ENCODE measurements at places on chromosomes 1 and 21.

GRCh38 chr1:20207546-20207945, 21.2 kb upstream of the PLA2G2C start:
- no peak for DNase-seq

- DNase-seq = peak; percentile 52
These were observed 1.1 kb upstream of the BRDT start for GRCh38 chr1:91948097-91948496.

DNA sequence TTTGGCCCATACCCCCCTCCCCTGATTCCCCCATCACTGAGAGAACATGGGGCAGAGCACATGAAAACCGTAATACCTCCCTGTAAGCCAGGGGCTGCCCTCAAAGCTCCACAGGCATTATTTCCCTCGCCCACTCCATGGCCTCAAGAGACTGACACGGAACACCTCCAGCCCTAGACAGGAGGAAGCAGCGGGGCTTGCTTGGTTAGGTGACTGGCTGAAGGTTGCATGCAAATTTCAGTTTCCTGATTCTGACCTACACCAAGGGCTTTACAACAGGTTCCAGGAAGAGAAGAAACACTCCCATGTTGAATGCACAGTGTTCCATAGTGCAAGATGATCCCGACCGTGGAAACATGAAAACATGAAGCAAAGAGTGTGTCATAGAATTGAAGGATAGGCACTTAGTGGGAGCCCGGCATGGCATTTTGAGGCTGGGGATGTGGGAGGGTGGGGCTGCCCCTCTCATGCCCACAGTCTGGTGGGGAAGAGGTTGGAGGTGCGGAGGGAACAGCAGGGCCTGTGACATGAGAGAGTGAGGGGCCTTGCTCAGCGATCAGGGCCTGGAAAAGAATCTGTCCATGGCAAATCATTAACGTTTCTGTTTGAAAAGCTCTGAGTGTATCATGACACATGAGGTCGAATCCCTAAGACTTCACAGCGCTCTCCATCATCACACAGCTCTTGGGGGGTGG, 33.5 kb downstream of the GPR137B start:
- DNase-seq = no peak

GRCh38 chr1:41153750-41154274, 88.3 kb downstream of the SCMH1 start:
- no peak for DNase-seq

DNA sequence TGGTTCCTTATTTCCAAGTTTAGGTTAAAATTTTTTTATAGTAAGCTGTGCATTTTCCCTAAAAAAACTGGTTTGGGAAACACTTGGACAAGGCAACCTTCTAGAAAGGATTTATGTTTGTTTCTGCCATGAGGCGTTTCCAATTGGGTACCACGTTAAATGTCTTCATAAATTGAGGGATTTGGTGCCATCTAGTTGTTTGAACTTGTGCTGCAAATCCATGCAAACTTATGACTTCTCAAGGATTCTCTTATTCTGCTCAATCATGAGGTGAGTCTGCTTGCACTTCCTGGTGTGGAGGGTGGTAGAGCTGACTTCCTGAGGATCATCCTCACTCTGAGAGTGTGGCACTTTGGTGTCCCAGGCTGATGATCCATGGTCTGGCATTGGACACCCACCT, 123.3 kb downstream of the PCNX2 start:
- DNase-seq = no peak

- peak; percentile 40 for DNase-seq
These were observed 3.7 kb upstream of the DIPK1A start for GRCh38 chr1:92964998-92965397.

DNA sequence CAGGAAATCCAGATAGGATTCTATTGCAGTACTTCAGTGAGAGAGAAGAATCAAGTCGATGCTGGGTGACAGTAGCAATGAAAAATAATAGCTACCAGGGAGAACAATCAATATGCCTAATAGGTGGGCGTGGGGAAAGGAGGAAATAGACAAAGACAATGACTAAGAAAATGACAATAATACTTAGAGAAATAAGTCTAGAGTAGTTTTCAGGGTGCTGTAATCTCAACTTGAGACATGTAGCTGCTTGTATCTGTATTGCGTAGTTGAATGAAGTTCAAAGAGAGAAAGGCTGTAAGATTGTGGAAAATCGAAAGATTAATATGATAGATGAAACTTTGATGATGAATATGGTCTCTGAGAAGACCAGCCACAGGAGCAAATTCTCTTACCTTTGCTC, 2.6 kb downstream of the STXBP3 start:
- no peak for DNase-seq
